ENCODE measurements at places on chromosomes 16 and 17. TPM values are rescaled to one million over a fixed set of nuclear protein-coding genes. Genes with fewer than 3 reads are reported as not detected.

AANAT gene
- not detected for total RNA-seq

EMC8 gene
- total RNA-seq = 38.9 TPM

IL34 gene
- 3.2 TPM for total RNA-seq

OR1D5 gene
- total RNA-seq = not detected

GPR142 gene
- total RNA-seq = not detected

MMP2 gene
- total RNA-seq = 135 TPM

NGFR gene
- 1.5 TPM for total RNA-seq

CES5A gene
- total RNA-seq = not detected

MMP15 gene
- total RNA-seq = 13.2 TPM

- no peaks in the 10 kb centered on the region for H3K27me3 ChIP-seq
- no peaks in the 10 kb centered on the region for H3K4me1 ChIP-seq
- peak; percentile 92 for DNase-seq
- H3K4me3 ChIP-seq = no peak overlapping the region
- no peaks in the 10 kb centered on the region for H3K36me3 ChIP-seq
Observed at GRCh38 chr17:64028874-64029464, 8.5 kb upstream of the ICAM2 start.

DNA sequence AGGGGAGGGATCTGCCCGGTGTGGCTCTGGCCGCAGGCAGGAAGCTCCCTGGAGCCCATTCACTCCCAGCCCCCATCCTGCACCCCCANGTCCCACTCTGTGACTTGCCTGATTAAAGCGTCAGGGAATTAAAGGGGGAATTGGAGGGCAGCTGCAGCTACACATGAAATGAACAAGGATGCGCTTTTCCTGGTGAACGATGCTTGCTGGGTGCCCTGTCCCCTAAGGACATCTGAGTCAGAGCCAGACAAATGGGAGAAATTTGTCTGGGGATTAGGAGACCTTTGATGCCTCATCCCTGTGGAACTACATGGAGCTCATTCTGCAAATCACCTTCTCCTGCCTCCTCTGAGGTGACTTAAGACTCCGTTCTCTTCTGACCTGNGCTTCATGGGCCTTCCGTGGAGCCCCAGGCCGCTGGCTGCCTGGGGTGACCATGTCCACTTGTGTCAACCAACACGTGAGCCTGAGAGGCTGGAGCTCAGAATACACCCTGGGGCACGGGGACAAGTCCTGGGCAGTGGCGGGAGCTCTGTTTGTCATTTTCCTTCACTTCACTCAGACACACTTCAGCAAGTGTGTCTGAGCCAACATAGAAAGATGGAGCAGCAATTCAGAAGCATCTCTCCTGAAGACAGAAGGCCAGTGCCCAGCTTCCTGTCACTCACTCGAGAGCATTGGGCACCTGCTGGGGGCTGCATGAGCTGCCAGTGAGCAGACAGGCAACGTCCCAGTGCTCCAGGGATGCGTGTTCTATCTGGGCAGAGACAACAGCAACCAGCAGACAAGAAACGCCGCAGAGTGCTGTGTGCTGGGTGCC is 54.1 kb downstream of the METRNL start:
- no peak overlapping the region for H3K4me3 ChIP-seq
- no peak for DNase-seq
- H3K4me1 ChIP-seq = no peaks in the 10 kb centered on the region

- no peaks in the 10 kb centered on the region for H3K4me1 ChIP-seq
- H3K27ac ChIP-seq = no peak overlapping the region
- H3K27me3 ChIP-seq = no peaks in the 10 kb centered on the region
- H3K4me3 ChIP-seq = peak overlapping the region; percentile 20
- DNase-seq = peak; percentile 59
Observed at GRCh38 chr17:11618861-11619566, 20.7 kb downstream of the DNAH9 start.

- H3K27ac ChIP-seq = no peak overlapping the region
- no peak for DNase-seq
- H3K4me3 ChIP-seq = no peak overlapping the region
- no peaks in the 10 kb centered on the region for H3K27me3 ChIP-seq
Observed at GRCh38 chr16:71524566-71525553, 1.4 kb upstream of the CHST4 start.

DNA sequence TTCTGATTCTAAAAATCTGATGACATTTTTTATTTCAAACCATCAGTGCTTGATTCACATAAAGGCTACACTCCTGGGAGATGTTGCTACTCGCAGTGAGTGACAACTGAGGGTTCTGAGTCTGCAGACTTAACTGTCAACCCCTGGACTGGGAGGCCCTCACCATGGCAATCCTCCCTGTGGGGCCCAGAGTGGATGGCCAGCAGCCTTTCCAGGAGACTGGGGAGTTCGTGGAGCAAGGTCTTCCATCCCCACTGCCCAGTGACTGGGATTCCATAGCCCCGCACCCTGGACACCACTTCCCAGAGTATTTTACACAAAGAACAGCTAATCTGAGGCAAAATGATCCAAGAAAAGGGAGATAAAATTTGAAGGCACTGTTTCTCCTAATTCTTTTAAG is 59.3 kb downstream of the CREBBP start:
- H3K4me3 ChIP-seq = no peak overlapping the region
- H3K4me1 ChIP-seq = peaks cover 13% of the 10 kb centered on the region
- no peak overlapping the region for H3K27ac ChIP-seq
- DNase-seq = no peak
- H3K27me3 ChIP-seq = no peaks in the 10 kb centered on the region
- H3K36me3 ChIP-seq = no peaks in the 10 kb centered on the region

GRCh38 chr17:77753691-77754245 is 204.7 kb upstream of the TNRC6C start:
- H3K36me3 ChIP-seq = no peaks in the 10 kb centered on the region
- H3K27ac ChIP-seq = no peak overlapping the region
- DNase-seq = no peak

GRCh38 chr16:67053767-67054334 is 24.9 kb downstream of the CBFB start:
- no peak overlapping the region for H3K4me3 ChIP-seq
- no peaks in the 10 kb centered on the region for H3K4me1 ChIP-seq
- H3K27me3 ChIP-seq = no peaks in the 10 kb centered on the region

DNA sequence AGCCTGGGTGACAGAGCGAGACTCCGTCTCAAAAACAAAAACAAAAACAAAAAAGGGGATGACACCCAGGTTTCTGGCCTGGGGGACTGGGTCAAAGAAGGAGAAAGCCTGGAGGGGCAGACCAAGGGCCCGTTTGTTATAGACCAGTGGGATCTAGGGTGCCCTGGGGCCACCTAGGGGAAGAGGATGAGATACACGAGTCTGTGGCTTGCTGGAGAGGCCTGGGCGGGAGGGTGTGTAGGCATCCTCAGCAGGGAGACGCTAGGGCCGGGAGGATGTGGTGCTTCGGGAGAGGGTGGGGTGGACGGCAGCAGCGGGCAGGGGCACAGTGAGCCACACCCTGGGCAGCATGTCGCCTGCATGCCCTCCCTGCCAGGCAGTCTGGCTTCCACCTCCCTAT is 17.1 kb upstream of the CRK start:
- peaks cover 3% of the 10 kb centered on the region for H3K4me1 ChIP-seq
- no peaks in the 10 kb centered on the region for H3K36me3 ChIP-seq
- no peak for DNase-seq
- no peak overlapping the region for H3K4me3 ChIP-seq
- H3K27ac ChIP-seq = no peak overlapping the region
- H3K27me3 ChIP-seq = no peaks in the 10 kb centered on the region

DNA sequence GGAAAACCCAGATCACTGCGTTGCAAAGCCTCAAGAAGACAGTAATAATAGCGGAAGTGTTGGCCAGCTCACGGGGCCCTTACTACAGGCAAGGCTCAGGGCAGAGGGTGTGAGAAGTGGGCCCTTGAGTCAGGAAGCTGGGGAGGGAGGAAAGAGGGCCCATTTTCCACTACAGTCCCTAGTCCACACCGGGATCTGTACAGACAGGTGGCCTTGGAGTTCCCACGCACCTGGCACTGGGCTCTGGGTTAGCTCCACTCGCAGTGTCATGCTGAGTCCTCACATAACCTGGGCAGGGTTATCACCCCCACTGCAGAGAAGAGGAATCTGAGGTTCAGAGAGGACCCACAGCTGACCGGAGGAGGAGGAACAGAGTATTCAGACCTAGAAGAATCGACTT is 16.8 kb upstream of the MTSS2 start:
- DNase-seq = no peak
- H3K27me3 ChIP-seq = no peaks in the 10 kb centered on the region
- H3K36me3 ChIP-seq = no peaks in the 10 kb centered on the region
- H3K27ac ChIP-seq = peak overlapping the region; percentile 55

DNA sequence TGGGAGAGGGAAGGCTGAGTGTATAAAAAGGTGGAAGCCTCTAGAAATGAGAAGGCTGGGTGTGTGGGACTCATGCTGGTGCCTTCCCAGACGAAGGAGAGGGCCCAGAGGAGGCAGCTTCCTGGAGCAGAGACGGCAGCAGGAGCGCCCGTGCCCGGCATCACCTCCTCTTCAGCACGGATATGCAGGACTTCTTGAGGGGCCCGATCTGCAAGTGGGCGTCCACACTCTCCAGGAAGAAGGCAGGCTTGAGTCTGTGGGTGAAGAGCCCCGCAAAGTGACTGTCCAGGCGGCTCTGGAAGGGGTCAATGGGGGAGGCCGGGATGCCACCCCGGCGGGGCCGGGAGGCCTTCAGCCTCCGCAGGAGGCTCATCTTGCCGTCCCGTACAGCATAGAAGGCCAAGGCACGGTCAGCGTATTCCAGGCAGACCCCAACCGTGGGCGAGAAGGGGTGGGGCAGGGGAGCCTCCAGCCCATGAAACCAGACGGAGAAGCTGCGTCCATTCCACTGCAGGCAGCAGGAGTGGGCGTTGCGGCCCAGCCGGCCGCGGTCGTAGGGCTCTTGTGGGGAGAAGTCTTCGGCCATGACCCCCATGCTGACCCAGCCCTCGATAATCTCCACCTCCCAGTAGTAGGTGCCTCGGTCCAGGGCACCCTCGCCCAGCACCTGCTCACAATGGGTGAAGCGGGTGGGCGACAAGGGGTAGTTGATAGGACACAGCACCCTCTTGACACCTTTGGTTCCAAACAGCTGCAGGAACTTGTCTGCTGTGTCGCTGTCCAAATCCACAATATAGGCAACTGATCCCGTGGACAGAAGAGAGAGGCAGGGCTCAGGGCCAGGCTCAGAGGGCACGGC is 3.8 kb downstream of the TRIM47 start:
- peaks cover 34% of the 10 kb centered on the region for H3K4me1 ChIP-seq
- no peaks in the 10 kb centered on the region for H3K27me3 ChIP-seq
- DNase-seq = no peak
- H3K4me3 ChIP-seq = no peak overlapping the region

GRCh38 chr17:28327031-28327607 is 8.1 kb downstream of the TMEM97 start:
- no peaks in the 10 kb centered on the region for H3K4me1 ChIP-seq
- H3K36me3 ChIP-seq = peaks cover 41% of the 10 kb centered on the region
- no peak overlapping the region for H3K27ac ChIP-seq
- no peak overlapping the region for H3K4me3 ChIP-seq
- H3K27me3 ChIP-seq = no peaks in the 10 kb centered on the region

GRCh38 chr17:3732210-3732621 is 8.5 kb downstream of the HASPIN start:
- no peak overlapping the region for H3K4me3 ChIP-seq
- no peaks in the 10 kb centered on the region for H3K27me3 ChIP-seq
- peak; percentile 66 for DNase-seq
- no peaks in the 10 kb centered on the region for H3K36me3 ChIP-seq

- H3K4me3 ChIP-seq = no peak overlapping the region
- H3K4me1 ChIP-seq = no peaks in the 10 kb centered on the region
- H3K36me3 ChIP-seq = no peaks in the 10 kb centered on the region
- H3K27ac ChIP-seq = no peak overlapping the region
Observed at GRCh38 chr16:5036228-5037156, 2.8 kb upstream of the NAGPA start.

- H3K4me3 ChIP-seq = no peak overlapping the region
- DNase-seq = no peak
- no peaks in the 10 kb centered on the region for H3K36me3 ChIP-seq
- H3K4me1 ChIP-seq = no peaks in the 10 kb centered on the region
- no peaks in the 10 kb centered on the region for H3K27me3 ChIP-seq
- H3K27ac ChIP-seq = no peak overlapping the region
Observed at GRCh38 chr16:84255050-84255810, 15.4 kb upstream of the KCNG4 start.

DNA sequence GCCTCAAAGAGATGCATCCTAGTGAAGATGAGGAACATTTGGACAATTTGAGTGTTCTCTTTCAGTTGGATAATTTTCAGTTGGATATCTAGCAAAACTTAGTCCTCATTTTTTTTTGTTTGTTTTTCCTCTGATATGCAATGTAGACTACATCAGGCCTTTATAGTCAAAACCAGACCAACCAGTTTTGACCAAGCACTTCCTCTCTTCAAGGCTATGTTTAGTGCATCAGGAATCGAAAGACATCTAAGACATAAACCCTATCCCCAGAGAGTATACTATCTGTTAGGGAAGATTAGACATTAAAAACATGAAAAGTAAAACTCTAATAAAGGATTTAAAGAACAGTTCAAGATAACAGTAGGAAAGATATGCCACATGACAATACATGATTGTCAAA is 256.1 kb downstream of the IRX3 start:
- no peak for DNase-seq
- H3K4me1 ChIP-seq = no peaks in the 10 kb centered on the region
- H3K27me3 ChIP-seq = no peaks in the 10 kb centered on the region
- H3K4me3 ChIP-seq = no peak overlapping the region
- H3K27ac ChIP-seq = no peak overlapping the region
- no peaks in the 10 kb centered on the region for H3K36me3 ChIP-seq

- DNase-seq = no peak
- no peaks in the 10 kb centered on the region for H3K27me3 ChIP-seq
- H3K4me3 ChIP-seq = no peak overlapping the region
- H3K27ac ChIP-seq = no peak overlapping the region
- H3K36me3 ChIP-seq = no peaks in the 10 kb centered on the region
- no peaks in the 10 kb centered on the region for H3K4me1 ChIP-seq
Observed at GRCh38 chr17:30375661-30376060, 3.1 kb upstream of the CPD start.

GRCh38 chr16:23026784-23027362 is 122.4 kb downstream of the USP31 start:
- no peak for DNase-seq
- no peak overlapping the region for H3K27ac ChIP-seq
- no peaks in the 10 kb centered on the region for H3K27me3 ChIP-seq
- no peaks in the 10 kb centered on the region for H3K4me1 ChIP-seq
- no peak overlapping the region for H3K4me3 ChIP-seq
- H3K36me3 ChIP-seq = no peaks in the 10 kb centered on the region

DNA sequence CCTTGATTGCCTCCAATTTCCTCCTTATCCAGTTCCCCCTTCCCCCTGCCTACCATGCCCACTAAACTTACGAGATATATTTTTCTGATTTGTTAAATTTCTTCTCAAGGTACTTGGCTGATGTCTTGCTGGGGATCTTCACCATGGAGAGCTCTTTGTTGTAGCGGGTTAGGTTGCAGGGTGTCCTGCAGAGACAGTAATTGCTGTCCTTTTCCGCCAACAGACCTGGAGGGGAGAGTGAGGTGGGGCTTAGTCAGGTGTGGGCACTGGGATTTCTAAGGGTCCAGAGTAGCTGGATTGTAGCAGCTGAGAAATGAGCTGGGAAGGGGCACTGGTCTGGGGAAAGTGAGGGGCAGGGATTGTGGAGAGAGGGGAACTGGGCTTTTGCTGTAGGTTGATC is 32.1 kb downstream of the SPACA3 start:
- H3K36me3 ChIP-seq = no peaks in the 10 kb centered on the region
- no peak for DNase-seq
- H3K4me3 ChIP-seq = no peak overlapping the region
- H3K27ac ChIP-seq = no peak overlapping the region
- H3K4me1 ChIP-seq = no peaks in the 10 kb centered on the region

- no peak for DNase-seq
- no peaks in the 10 kb centered on the region for H3K27me3 ChIP-seq
- H3K4me1 ChIP-seq = peaks cover 24% of the 10 kb centered on the region
- H3K27ac ChIP-seq = no peak overlapping the region
Observed at GRCh38 chr16:89621698-89622409, 8.4 kb downstream of the DPEP1 start.
